ENCODE measurements at places on chromosomes 11 and 22.

DNA sequence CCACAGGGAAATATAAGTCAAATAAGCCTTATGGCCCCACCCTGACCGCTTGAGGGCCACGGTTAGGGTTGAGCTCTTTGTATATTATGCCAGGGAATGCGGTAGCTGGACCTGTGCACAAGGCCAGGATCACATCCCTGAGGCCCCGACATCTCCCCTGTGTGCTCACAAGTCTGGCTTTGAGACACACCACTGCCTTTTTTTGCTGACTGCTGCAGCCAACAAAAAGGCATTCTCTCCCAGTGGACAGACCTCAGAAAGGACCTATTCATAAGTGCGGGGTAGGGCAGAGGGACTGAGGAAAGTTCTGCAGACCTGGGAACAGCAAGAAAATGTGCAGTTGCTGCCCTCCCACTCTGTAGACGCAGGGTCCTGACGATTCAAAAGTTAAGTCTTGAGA is 3.4 kb upstream of the SIDT2 start:
- no peak for DNase-seq

GRCh38 chr22:19643448-19644313 is 70.6 kb upstream of the SEPTIN5 start:
- no peak for DNase-seq

- DNase-seq, result no peak
Observed at GRCh38 chr11:68528630-68529029, 68.1 kb downstream of the PPP6R3 start.

- no peak for DNase-seq
Observed at GRCh38 chr11:57269571-57270021, 32.5 kb upstream of the APLNR start.

DNA sequence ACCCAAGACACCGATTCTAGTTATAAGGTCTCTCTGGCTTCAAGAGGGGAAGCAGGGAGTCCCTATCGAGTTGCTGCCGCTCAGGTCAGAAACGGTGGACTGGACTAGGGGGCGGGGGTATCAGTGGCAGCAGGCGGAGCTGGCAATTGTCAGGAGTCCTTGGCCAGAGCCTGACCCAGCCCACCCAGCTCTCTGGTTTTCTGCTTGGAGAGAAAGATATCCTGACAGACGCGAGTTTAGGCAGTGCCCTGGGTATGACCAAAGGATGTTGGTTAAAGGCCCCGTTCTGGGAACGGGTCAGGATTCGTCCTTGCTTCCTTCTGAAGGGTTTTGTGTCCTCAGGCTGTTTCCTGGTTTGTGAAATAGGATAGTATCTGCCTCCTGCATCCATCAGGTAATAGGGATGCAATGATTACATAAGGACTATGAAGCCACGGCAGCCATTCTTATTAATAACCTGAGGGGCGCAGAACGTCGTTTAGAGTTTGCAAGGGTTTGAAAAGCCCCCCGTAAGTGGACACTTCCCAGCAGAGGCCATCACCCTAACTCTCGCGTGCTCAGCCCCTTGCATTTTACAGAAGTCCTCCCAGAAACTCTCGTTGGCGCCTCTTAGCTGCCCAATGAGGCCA is 700 bp upstream of the DEPDC5 start:
- no peak for DNase-seq

DNA sequence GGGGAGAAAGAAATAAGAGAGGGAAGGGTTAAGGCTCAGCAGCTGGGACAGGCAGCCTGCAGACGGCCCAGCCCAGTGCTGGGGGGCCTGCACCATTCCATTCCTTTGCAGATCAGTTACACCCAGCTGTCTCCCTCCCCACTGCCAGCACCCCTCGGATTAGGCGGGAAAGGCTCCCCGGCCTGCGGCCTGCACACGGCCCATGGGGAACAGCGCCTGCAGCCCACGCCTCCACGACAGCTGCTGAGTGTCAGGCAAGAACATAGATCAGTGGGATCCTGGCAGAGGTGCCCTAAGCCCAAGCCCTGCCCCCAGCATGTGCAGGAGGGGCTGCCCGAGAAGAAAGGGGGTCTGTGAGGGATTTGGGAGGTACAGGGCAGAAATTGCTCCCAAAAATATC is 65.8 kb upstream of the MYOD1 start:
- no peak for DNase-seq

Measured in stimulated activated CD8-positive, alpha-beta memory T cell treated with anti-CD3 and anti-CD28 coated beads, Interleukin-12 subunit alpha, Interleukin-12 subunit beta, amount 100 ng/mL, for 4 hours (primary cell).